Activated naive CD8-positive, alpha-beta T cell treated with anti-CD3 and anti-CD28 coated beads, Interleukin-2, amount 10 ng/mL, durations not matched to agents 7 days and 5 days (primary cell): ENCODE measurements at places on chromosomes 5 and 9.

- no peak for DNase-seq
- H3K4me1 ChIP-seq: peaks cover 27% of the 10 kb centered on the region
- H3K36me3 ChIP-seq: no peaks in the 10 kb centered on the region
- no peak overlapping the region for H3K27ac ChIP-seq
These were observed 3.0 kb upstream of the ITGA1 start for GRCh38 chr5:52784737-52785136.

DNA sequence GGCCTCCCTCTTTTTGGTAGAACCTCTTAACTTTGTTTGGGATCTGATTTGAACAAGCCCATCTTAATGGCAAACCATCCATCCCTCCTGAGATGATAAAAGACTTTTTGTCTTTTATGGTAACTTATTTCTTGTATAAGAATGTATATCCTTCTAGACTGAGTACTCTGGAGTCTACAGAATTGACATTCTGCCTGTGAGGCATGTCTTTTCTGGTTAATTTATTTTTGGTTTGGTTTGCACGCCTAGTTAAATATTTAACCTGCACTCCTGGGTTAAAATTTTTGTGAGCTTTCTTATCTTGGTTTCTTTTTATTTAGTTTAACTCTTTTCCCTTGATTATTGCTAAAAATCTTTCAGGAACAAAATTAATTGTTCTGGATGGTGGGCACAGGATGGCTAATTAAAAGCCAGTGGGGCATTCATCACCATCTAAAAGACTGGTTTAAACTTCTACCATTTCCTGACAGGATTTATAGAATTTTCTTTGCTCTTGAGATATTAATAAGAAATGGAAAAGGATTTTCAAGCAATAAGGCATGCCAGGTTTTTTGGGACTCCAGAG lies 50.3 kb downstream of the PHAX start:
- H3K36me3 ChIP-seq: no peaks in the 10 kb centered on the region
- no peak for DNase-seq
- H3K4me1 ChIP-seq: no peaks in the 10 kb centered on the region

DNA sequence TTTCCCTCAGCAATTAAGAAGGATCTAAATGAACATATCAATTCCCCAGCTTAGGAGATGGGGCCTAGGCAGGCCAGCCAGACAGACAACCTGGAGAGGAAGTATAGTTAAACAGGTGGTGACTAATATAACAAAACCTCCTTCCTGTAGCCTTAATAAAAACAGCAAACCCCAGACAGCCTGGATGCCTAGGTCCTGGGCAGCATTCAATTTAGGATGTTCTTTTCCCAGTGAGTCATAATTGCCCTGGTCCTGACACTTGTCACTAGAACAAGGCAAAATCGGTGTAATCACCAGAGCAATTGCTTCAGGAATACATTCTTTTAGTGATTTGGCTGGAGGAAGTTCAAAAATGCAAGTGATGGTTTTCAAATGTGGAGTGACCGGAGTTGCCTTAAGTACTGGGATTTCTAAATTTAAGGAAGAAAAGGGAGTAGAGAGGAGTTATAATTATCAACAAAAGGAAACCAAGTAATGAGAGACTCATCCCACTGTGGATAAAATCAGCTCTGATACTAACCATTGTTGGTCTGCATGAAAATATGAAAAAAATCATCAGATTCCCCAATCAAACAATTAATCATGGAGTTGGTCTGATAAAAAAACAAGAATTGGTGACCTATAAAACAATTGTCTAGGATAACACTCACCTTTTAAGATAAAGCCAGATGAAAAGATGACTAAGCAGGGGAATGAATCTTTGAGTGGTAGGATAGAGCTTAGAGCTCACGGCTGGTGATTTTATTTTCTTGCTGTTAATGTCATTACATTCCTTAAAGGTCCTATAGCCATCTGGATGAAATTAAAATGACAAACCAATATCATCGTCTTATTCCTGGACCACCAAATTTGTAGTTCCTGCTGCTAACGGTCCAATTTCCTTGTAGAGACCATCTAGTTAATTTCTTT lies 39.0 kb upstream of the TARS1 start:
- H3K4me3 ChIP-seq: no peak overlapping the region
- H3K4me1 ChIP-seq: no peaks in the 10 kb centered on the region
- no peaks in the 10 kb centered on the region for H3K36me3 ChIP-seq
- DNase-seq: no peak
- H3K27me3 ChIP-seq: peaks cover 3% of the 10 kb centered on the region

DNA sequence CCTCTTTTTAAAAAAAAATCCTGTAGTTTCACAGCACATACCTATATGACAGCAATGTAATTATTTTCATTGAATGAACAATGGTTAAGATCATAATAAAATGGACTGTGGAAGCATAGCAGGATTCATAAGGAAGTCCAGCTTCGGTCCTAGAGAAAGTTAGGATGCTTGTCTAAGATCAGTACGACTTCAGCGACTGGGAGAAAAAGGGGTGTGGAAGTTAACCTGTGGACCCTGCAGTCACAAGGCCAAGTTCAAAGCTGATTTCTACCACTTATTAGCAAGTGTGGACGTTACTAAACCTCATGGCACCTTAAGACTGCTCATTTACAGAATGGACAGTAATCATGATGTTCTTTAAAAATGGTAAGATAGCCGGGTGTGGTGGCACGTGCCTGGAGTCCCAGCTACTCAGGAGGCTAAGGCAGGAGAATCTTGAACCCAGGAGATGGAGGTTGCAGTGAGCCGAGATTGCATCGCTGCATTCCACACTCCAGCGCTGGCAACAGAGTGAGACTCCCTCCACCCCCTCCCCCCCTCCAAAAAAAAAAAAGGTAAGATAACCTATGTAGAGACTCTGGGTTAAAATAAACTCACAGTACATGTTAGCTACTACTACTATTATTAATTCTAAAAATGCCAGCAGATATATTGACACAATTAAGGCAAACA lies 71.6 kb upstream of the PCA3 start:
- peaks cover 10% of the 10 kb centered on the region for H3K4me1 ChIP-seq
- no peaks in the 10 kb centered on the region for H3K36me3 ChIP-seq
- peak overlapping the region; percentile 80 for H3K4me3 ChIP-seq
- DNase-seq: no peak
- peaks cover 60% of the 10 kb centered on the region for H3K27me3 ChIP-seq

DNA sequence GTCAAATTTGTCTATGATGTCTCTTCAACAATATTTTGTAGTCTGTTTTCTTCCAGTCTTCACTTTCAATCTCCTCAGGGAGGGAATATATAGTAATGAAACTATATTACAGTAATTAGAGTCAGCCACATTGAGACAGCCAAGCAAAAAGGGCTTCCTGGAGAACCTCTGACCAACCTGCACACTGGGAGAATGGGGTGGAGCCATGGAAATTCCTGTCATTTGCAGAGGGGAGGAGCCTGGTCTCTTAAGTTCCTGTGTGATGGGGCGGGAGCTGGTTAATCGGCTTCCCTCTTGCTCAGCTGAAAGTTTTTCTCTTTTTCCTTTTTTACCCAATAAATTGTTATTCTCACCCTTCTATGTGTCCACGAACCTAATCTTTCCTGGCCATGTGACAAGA lies 1220.0 kb downstream of the PTPRD start:
- H3K27me3 ChIP-seq: no peaks in the 10 kb centered on the region
- no peak for DNase-seq
- no peaks in the 10 kb centered on the region for H3K4me1 ChIP-seq
- H3K4me3 ChIP-seq: no peak overlapping the region
